ENCODE measurements at places on chromosomes 2 and 18.

- no peak for DNase-seq
Observed at GRCh38 chr2:101729521-101730190, 32.1 kb downstream of the MAP4K4 start.

GRCh38 chr2:42568401-42569115 lies at the start of gene MTA3:
MTA3 (plus strand) TSS chr2:42568632; CDS start chr2:42568746, 114 bp downstream.
- DNase-seq = peak; percentile 69

- no peak for DNase-seq
Observed at GRCh38 chr18:11909591-11910026, 1.5 kb upstream of the MPPE1 start.

DNA sequence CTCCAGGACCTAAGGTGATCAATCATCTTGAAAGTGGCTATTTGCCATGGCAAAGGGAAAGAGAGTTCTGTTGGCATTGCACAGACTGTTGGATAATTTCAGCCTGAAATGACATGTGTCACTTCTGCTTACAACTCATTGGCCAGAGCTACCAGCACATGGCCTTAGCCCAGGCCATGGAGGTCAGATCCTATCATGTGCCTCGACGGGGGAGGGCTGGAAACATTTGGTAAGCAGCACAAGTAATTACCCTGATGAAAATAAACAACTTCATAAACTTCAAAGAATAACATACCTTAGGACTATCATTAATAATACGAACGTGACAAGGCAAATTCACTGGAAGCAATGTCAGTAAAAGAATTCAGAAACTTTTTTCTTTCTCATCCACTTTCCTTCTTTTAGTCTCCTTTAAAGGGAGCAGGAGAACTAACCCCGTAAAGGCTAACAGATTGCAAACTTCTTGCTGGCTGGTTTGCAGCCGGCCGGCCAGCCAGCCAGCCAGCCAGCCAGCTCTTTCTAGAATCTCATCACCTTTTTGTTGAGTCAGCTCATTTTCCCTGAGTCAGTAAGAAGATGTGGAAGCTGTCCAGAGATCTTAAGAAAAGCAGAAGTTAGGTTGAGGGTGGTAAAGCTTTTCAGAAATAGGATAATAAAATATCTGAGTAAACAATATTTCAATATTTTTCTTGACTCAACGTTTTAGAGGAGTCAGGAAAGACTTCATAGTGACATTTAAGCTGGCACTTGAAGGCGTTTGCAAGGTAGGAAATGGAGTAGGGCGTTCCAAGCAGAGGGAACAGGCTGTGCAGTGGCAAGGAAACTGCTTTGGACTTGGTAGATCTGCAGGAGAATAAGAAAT lies 31.9 kb downstream of the CNRIP1 start:
- DNase-seq = no peak

DNA sequence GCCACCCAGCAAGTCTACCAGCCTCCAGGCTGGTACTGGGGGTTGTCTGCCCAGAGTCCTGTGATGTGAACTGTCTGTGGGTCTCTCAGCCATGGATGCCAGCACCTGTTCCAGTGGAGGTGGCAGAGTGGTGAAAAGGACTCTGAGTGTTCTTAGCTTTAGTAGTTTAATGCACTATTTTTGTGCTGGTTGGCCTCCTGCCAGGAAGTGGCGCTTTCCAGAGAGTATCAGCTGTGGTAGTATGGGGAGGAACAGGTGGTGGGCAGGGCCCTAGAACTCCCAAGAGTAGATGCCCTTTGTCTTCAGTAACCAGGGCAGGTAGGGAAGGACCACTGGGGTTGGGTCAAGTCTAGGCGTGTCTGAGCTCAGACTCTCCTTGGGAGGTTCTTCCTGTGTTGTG lies 356.7 kb downstream of the STK39 start:
- no peak for DNase-seq

DNA sequence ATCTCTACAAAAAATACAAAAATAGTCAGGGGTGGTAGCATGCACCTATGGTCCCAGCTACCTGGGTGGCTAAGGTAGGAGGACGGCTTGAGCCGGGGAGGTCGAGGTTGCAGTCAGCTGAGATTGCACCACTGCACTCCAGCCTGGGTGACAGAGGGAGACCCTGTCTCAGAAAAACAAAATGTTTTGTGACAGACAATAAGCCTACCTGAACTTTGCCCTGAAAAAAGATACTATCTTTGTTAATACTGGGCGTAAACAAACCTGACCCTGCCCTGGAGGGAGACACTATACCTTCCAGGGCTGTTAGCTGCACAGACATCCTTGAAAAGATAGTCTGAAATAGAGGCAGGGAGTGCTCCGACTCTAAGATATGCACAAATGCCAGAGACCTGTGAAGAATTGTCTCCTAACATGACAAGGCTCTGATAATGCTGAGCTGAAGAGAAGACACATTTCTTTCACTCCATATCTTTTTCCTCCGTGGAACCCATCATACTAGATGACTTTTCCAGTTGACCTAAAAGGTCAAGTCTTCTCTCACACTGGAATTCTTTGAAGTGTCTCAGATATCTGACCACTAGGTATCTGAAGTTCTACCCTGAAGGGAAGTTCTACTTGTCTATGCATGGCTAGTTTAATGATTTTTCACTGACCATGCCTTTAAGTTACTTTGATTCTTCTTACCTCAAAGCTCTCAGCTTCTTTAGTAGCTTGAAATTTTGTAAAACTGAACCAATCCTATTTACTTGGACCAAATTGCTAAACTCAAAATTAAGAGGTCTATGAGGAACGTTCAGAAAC lies 20.9 kb upstream of the HK2 start:
- DNase-seq = no peak

- DNase-seq = no peak
Observed at GRCh38 chr2:231717281-231718171, 9.2 kb downstream of the PTMA start.

DNA sequence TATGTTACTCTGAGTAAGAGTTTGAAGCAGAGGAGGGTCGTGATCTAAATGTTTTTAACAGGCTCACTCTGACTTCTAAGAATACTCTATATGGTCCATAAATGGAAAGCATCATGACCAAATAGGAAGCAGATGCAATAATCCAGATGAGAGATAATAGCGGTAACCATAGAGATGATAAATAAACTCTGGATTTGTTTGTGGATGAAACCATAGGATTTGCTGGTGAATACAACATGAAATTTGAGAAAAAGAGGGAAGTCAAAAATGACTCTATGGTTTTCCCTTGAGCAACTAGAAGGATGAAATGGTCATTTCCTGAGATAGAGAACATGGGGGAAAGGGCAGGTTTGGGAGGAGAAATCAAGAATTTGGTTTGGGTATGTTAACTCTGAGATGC lies 3.9 kb downstream of the HEATR5B start:
- no peak for DNase-seq

- DNase-seq = no peak
Observed at GRCh38 chr2:195561116-195561921, 95.7 kb upstream of the SLC39A10 start.

DNA sequence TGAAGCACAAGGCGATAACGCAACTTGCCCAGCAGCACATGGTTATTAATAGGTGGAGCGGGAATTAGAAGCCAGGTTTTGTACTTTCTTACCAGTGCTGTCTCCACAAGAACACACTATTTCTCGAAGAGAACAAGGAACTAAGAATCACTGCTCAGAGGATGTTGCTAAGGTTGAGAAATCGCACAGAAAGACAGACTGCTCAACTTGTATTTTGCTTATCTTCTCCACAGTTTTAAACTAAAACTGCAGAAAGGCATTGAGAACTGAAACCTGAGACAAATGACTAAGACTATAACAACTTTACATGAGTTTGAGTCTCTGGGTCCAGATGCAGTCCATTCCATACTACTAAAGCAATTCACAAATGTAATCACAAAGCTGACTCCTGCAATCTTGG lies 6.2 kb downstream of the PRKD3 start:
- no peak for DNase-seq

DNA sequence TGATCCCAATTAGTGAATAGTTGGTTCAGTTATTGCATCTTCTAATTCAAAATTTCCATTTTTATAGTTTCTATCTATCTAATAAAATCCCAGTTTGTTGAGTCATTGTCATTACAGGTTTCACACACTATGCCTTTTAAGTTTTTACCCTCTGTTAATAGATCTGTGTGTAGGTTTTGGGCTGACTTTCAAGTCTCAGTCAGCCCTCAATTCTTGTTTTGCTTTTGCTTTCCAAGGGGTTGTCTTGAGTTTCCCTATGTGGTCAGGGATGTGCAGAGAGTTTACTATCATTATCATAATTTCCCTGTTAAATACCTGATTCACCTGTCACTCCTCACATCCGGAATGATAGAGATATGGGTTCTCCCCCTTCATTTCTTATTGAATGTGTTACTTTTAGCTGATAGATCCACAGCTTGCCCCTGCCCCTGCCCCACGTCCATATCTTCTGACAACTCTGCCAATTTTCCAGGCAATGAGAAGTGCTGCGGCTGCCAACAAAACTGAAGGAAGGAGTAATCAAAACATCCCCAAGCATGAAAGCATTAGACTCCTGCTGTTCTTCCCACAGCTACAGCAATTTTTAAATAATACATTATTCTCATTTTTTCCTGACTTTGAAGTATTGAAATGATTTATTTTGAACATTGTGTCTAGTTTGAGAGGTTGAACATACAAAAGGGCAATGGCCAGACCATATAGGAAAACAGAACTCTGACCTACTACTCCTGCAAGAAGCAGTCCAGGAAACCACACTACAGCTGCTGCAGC lies 1064.8 kb downstream of the SUCLG1 start:
- DNase-seq = no peak

DNA sequence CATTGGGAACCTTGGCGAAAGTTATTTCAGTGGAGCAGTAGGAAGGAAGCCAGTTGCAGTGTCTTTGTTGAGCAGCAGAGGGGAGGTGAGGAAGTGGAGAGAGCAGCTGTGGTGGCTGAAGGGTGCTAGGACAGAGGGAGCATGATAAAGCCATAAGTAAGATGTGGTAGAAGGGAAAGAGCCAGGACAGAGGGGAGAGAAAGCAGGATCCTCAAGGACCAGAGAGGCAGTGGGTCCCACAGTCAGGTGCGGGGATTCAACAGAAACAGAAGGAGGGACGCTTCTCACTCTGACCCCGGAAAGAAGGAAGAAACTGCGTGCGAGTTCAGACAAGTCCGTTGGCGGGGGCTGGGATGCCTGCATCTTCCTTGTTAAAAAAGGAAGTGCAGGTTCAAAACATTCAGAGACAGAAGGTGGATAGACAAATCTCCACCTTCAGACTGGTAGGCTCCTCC lies at the start of gene CXCR2:
CXCR2 (plus strand) TSS at position 403 of the 455 bp plus-strand sequence. CDS start 8,774 bp downstream, outside the sequence.
- no peak for DNase-seq

GRCh38 chr2:47303341-47304148 lies 99.4 kb upstream of the MSH2 start:
- no peak for DNase-seq

GRCh38 chr18:8843005-8843404 lies 137.6 kb downstream of the MTCL1 start:
- no peak for DNase-seq

GRCh38 chr2:174688079-174688478 lies 76.2 kb downstream of the CHRNA1 start:
- no peak for DNase-seq

- no peak for DNase-seq
Observed at GRCh38 chr2:7572450-7572849, 655.2 kb downstream of the RNF144A start.

DNA sequence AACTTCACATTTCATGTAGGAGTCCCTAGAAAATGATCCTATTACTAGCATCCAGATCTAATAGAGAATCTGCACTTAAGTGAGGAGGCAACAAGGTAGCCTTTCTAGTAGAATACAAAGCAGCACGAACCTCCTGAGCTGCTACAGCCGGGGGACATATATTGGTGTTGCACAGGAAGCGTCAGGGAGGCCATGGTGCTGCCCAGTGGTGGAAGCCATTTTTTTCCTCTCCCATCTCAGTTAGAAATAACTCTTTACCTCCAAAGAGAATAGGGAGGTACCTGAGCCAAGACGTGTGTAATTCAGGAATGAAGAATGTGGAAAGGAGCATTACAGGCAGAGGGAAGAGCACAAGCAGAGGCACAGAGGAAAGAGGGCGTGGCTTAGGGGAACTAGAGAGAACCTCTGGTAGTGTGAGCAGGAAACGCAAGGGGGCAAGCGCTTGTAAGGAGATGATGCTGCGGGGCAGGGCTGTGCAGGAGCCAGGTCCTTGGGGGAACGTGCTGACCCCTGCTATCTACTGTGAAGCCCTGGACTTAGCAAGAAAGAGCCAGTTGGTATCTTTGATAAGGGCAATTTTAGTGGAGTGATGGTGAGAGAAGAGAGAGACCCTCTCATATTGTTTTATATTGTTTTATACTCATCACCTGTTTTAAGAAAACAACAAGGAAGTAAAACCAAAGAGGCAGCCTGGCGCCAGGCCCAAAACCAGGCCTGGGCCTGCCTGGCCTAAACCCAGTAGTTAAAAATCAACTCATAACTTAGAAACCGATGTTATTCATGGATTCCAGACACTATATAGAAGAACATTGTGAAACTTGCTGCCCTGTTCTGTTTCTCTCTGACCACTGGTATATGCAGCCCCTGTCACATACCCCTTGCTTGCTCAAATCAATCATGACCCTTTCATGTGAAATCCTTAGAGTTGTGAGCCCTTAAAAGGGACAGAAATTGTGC lies 50.0 kb upstream of the TTC39C start:
- DNase-seq = no peak

DNA sequence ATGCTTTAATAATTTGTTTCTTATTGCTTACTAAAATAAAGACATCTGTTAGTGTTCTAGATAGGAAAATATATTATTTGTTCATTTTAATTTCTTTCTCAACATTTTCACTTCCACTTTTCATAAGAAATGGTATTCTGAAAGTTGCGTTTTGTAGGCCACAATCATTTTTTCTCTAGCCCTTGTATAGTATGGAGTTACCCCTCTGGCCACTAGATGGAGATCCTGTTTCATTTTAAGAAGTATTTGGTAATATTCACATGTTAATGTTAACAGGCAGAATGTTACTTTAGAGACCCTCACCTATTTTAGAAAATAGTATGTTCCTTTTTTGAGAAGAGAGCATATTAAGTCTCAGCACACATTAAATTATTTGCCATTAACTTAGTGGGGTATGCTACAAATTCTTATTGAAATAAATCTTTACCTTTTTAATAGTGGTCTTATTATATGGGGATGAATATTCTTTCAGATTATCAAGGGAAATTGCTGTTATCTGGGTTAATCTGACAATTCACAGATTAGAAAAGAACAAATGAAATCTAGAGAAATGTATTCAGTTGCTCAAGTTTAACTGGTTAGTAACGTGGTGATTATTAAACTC lies 73.9 kb upstream of the TTC27 start:
- DNase-seq = no peak

- no peak for DNase-seq
Observed at GRCh38 chr18:49447810-49448745, 12.4 kb downstream of the DYM start.

GRCh38 chr2:229340086-229340760 lies 69.1 kb upstream of the PID1 start:
- no peak for DNase-seq

- peak; percentile 76 for DNase-seq
Observed at GRCh38 chr2:219352448-219353023, 20.0 kb upstream of the RESP18 start.

DNA sequence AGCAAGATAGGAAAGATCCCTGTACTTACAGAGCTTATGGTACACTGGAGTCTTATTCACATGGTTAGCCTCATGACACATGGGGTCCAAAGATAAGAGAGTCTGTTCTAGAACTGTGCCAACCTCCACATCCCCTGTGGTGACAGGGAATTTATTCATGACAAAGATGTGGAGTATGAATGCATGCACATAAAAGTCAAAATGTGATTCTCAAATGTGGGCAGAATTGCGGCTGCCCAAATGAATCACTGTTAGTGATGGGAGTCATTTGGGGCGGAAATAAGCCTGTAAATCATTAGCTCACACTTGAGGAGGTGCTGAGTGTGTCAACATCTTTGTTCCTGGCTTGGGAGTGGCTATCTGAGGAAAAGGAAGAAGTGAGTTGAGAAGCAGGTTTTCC lies 560.6 kb downstream of the SLC4A3 start:
- DNase-seq = no peak

GRCh38 chr18:22871809-22872525 lies 61.2 kb upstream of the RBBP8 start:
- no peak for DNase-seq

Measured in liver (tissue), 10 donors.